ENCODE measurements at places on chromosomes 7 and 10.
A peak's percentile ranks its signal among the peaks of the same experiment; 100 is the strongest.

- no peak for DNase-seq
Observed at GRCh38 chr7:81788246-81788645, 18.4 kb upstream of the HGF start.

GRCh38 chr7:55527307-55527706, 45.0 kb downstream of the VOPP1 start:
- DNase-seq: no peak

DNA sequence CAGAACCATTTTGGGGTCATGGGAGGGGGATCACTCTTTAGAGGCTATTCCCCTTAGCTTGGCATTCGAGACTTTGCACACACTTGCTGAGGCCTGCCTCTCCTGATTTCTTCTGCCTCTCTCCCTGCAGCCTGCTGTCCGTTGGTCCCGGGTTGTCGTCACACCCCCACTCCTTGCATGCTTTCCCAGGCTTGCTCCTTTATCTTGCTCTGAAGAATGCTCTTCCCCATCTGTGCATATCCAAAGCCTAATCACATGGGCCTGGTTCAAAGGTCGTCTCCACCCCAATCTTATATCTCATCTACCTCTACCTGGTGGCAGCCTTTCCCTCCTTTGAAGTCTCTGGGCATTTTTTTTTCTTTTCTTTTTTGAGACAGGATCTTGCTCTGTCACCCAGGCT, 24.3 kb upstream of the EMX2 start:
- DNase-seq: no peak

GRCh38 chr7:136030867-136031318, 53.7 kb upstream of the MTPN start:
- DNase-seq: no peak

GRCh38 chr7:42440951-42441350, 203.9 kb upstream of the GLI3 start:
- DNase-seq: no peak

DNA sequence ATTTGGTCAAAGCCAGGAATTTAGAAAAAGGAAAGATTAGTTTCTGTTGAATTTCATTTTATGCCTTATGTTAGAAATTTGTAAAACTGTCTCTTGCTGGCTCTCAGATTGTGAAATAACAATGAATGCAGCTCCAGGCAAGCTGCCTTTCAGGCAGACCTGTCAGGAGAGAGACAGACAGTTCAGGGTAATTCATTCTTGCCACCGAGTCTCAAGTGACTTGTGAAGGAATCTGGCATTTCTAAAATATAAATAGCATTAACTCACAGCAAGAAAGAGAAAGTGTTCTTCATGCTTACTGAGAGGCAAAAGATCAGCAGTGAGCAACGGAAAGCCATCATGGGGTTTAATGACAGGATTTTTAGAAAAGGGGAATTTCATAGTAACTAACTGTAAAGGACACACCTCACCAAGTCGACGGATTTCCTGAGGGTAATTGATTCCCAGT, 442.3 kb upstream of the AKR1E2 start:
- no peak for DNase-seq

GRCh38 chr7:32257621-32258020, 187.4 kb upstream of the PDE1C start:
- DNase-seq: no peak

GRCh38 chr10:78772986-78773530, 295.7 kb upstream of the ZMIZ1 start:
- no peak for DNase-seq

DNA sequence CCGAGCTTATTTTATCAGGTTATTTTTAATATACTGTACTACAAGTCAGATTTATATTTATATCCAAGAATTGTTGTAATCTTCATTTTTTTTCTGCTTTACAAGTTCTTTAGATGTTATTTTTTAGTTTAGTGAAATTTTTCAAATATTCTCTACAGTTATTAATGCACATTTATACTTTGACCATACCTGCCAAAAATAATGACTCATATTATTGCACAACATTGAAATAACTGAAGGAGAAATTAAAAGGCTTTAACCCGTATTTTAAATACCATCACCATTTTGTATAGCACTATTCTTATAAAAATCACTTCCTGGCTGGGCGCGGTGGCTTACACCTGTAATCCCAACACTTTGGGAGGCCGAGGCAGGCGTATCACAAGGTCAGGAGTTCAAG, 278.5 kb downstream of the BICC1 start:
- no peak for DNase-seq

- DNase-seq: no peak
Observed at GRCh38 chr10:51733057-51733456, 33.7 kb upstream of the CSTF2T start.

DNA sequence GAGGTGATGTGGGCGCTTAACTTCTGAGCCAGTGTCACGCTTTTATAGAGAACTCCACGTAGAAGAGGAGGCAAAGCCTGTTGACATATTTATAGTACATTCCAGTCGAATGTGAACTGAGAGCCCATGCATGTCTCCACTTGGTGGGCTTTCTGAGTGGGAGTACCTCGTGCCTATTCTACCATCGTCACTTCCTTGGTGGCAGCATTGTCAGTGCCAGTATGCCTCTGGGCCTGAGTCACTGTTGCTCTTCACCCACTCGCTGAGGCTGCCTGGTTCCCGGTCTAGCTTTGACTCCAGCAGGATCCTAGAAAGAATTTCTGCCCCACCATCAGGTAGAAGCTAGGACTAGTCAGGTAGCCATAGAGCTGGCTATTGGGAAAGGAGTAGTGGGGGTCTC, 30.0 kb upstream of the CDH23 start:
- DNase-seq: no peak

GRCh38 chr10:125283191-125283835, 123.0 kb upstream of the CTBP2 start:
- no peak for DNase-seq

- no peak for DNase-seq
Observed at GRCh38 chr7:8433477-8434289, at the start of gene NXPH1. Gene NXPH1, plus strand, starts transcription at chr7:8433609.

- DNase-seq: no peak
Observed at GRCh38 chr7:144671429-144671828, 164.4 kb downstream of the TPK1 start.

- DNase-seq: no peak
Observed at GRCh38 chr10:132207536-132208461, 21.1 kb downstream of the DPYSL4 start.

- peak; percentile 8 for DNase-seq
Observed at GRCh38 chr10:30591249-30591670, 38.3 kb downstream of the LYZL2 start.

DNA sequence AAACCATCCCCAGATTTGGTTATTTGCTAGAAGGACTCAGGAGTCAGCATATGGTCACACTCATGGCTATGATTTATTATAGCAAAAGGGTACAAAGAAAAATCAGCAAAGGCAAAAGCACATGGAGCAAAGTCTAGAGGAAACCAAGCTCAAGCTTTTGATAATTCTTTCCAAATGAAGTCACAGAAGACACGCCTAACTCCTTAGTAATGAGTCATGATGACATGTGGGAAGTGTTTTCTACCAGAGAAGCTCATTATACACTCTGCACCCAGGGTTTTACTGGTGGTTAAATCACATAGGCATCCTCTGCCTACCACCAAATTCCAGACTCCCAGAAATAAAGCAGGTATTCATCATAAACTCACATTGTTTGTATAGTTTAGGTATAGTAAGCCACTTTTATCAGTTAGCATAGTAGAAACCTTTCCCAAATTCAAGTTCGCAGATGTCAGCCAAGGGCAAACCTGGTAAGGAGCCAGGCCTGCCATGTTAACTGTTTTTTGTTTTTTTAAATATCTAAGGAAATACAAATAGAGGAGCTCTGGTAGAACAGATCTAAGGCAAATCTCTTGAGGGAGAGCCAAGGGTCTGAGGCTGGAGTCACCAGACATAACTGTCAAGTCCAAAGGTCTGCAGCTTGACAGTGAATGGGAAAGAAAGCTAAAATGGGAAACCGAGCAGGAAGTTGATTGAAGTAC, 15.4 kb upstream of the HIBADH start:
- DNase-seq: no peak

DNA sequence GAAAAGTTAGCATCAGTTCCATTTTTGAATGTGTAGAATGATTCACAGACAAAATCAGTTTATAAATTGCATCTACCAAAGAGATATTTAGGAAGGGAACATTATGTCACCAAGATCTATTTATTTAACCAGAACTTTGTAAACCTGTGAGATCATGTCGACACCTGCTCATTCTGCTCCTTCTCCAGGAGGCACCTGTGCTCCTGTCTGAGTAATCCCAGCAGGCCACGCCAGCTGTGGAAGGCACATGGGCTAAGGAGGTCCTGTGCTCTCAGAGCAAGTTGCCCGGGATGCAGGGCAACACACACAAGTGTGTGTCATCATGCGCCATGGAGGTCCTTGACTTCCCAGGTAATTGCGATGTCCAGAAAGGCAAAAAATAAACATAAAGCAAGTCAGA, 45.5 kb upstream of the ADARB2 start:
- no peak for DNase-seq

GRCh38 chr7:149725426-149725821, 48.0 kb downstream of the ZNF467 start:
- no peak for DNase-seq

DNA sequence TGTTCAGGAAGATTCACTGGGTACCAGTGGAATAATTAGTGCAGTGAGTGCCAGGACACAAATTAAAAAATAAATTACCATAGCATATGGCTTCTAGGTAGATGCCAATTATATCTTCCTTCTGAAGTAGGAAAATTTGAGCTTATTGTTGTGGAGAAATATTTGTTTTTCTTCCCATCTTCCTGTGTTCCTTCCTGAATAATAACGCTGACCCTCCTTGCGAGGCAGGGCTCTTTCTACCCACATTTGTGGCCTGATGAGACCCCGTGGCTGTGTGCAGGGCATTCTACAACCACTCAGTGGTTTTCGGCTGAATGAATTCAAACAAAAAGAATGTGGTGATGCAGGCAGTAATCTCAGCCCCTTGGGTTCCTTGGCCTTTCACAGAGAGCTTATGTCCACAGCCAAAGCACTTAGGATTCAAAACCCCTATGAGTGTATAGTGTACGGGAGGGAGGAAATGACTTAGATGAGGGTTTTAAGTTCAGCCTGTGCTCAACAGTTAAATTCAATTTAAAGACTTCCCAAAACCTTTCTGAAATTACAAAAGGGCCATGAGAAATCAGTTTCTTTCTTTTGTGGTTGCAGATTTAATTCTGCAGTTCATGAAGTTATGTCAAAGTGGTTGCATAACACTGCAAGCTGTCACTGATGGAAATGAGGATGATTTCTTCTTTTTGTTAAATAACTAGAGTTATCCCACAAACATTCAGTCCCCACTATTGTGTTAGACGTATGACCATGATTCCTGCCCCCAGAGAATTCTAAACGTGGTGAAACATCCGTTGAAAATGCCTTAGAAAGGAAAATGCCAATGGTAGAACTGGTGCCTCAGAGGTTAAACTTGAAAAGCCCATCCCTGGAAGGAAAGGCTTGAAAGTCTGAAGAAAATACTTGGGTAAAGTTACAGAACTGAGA, 255.3 kb downstream of the FZD1 start:
- DNase-seq: no peak

- no peak for DNase-seq
Observed at GRCh38 chr10:50347394-50347802, 96.1 kb upstream of the ASAH2 start.

GRCh38 chr10:90652519-90652918, 205.3 kb downstream of the HTR7 start:
- no peak for DNase-seq

- no peak for DNase-seq
Observed at GRCh38 chr10:16857419-16857818, 40.2 kb upstream of the RSU1 start.

DNA sequence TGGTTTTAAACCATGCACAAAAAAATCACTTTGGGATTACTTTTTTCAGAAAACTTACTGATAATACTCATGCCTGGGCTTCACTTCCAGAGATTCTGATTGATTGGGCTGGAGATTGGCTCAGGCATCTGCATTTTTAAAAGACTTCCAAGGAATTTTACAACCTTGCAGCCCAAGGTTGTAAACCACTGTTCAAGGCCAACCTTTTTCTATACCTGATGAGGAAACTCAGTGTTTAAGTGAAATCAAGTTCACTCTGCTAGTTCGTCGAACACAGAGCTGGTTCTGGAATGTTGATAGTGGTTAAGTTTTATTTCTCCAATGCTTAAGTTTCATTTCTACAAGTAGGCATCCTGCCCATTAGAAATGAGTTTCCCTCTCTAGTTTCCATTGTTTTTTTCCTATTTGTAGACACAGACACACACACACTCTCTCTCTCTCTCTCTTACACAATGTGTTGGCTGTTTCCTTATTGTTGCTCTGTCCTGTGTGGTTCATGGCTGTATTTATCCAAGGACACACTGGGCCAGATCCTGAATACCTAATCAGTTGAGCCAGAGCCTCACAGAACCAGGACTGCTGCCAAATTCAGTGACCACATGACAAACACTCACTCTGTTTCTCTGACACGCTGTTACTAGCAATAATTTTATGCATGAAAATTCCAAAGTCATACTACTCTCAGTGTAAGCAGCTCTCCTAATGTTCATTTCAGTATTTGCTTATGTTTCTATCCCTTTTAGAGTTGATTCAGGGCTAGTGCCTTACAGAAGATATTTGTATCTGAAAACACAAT, 3.7 kb upstream of the IFIT1B start:
- no peak for DNase-seq

GRCh38 chr10:127804696-127805095, 67.7 kb downstream of the FOXI2 start:
- no peak for DNase-seq

- no peak for DNase-seq
Observed at GRCh38 chr10:46053534-46054434, 7.7 kb upstream of the MSMB start.

- DNase-seq: no peak
Observed at GRCh38 chr10:87750817-87751216, 67.2 kb downstream of the ATAD1 start.

- DNase-seq: no peak
Observed at GRCh38 chr10:16519250-16519907, 2.3 kb downstream of the C1QL3 start.

DNA sequence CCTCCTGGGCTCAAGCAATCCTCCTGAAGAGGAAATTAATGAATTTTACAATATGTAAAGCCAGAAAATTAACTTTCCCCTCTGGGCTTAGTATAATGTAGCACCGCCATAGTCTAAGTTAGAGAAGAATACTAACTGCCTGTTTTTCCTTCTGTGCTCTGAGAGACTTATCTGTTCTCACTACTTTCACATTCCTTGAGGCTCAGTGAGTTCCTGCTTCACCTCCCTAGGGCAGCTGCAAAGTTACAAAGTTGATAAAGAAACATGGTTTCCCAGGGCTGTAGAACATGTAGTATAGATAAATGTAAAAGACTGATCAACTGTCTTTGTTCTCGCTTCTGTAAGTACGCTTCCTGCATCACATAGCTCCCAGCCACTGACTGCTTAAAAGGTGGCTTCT, 16.0 kb upstream of the OLAH start:
- DNase-seq: no peak

GRCh38 chr10:17850501-17850900, 41.4 kb downstream of the MRC1 start:
- DNase-seq: no peak
